ENCODE measurements at places on chromosomes 3 and 15.
A peak's percentile ranks its signal among the peaks of the same experiment; 100 is the strongest.

- no peak for DNase-seq
Observed at GRCh38 chr3:31412832-31413231, 119.9 kb upstream of the STT3B start.

- DNase-seq, result no peak
Observed at GRCh38 chr15:81314378-81314777, 9.6 kb downstream of the STARD5 start.

DNA sequence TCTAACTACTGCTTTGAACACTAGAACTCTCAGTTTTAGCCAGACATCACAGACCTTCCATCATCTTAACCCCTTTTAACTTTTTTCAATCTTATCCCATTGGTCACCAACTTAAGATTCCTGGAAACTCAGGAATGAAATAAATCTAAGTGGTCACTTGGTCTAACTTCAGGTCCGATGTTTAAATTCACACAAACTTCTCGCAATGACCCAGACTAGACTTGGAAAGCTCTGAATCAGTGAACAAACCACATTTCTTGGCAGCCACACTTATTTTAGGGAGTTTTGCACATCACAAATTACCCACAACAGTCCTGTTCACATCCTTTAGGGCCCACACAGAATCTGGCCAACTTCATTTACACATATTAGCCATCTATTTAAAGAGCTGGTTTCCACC, 118.9 kb downstream of the MAGI1 start:
- DNase-seq, result no peak

GRCh38 chr3:194272861-194273742, 78.0 kb downstream of the CPN2 start:
- peak; percentile 45 for DNase-seq

DNA sequence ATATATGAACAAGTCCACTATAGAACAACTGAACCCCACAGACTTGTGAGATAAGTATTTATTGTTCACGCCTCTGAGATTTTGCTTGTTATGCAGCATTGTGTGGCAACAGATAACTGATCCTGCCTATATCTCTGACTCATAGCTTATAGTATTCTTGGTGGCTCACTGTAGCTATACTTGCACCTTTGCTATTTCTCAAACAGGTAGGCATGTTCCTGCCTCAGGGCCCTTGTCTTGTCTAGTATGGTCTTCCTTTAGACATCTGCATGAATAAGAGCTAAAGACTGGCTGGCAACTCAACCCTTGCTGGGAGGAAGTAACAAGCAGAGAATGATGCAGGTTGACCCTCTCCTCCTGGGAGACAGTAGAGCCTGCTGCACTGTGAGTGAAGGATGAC, 256.1 kb downstream of the CHST2 start:
- no peak for DNase-seq

DNA sequence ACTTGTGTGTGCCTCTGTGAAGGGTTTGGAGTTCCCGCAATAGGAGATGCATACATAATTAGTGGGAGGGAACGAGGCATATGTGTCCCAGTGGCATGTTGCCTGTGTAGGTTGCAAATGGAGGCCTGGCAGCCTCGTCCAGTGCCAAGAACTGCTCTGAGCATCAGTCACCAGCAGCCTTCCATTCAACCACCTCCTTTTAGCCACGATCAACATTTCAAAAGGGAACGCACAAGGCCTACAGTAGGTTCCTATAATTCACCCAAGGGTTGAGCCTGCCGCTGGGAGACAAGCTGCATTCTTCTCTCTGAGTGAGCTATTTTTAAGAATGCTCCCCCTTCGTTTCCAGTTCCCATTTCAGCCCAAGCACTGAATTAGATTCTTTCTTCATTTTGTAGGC, 78.8 kb upstream of the CTNNB1 start:
- no peak for DNase-seq

DNA sequence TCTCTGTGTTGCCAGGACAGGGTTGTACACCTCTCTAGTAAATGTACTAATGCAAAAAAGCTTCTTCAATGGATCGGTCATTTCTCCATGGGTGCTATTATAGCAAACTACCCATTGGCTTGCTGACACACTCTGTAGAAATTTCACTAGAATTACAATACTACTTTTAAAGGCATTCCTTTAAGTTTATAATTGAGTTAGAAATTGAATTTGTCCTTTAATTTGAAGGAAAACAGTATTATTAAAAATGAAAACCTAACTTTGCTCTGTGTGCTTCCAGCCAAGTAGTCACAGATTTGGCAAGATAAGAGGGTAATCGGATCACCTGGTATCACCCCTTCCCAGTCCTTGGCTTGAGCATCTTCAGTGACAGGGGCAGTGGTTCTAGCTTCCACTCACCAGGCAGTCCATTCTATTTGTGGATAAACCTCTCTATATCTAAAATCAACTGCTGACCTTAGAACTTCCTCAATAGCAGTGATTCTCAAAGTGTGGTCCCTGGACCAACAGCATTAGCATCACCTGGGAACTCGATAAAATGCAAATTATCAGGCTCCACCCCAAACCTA, 93.2 kb downstream of the GHSR start:
- DNase-seq, result no peak

- no peak for DNase-seq
Observed at GRCh38 chr3:186417791-186418190, 55.8 kb upstream of the DGKG start.

GRCh38 chr3:49351521-49352011, 6.6 kb downstream of the GPX1 start:
- no peak for DNase-seq

DNA sequence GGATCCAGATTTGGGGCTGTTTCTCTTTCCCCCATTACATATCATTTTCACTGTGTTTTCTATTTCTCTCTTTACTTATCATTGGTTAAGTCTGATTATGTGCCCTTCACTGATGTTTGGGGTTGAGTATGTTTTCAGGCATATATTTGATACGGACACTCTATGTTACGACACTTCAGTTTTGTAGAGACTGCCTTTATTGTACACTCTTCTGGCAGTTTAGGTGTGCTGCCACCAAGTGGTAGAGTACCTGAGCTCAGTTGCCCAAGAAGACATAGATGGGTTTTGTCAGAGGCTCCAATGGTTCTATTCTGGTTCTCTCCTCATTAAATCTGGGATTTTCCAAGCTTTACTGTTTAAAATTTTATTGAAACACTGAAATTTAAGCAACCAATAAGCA, 255.0 kb upstream of the ROPN1 start:
- DNase-seq, result no peak

- DNase-seq, result no peak
Observed at GRCh38 chr3:36244728-36245127, 135.6 kb upstream of the STAC start.

- no peak for DNase-seq
Observed at GRCh38 chr3:10955711-10956453, 36.7 kb upstream of the SLC6A1 start.

DNA sequence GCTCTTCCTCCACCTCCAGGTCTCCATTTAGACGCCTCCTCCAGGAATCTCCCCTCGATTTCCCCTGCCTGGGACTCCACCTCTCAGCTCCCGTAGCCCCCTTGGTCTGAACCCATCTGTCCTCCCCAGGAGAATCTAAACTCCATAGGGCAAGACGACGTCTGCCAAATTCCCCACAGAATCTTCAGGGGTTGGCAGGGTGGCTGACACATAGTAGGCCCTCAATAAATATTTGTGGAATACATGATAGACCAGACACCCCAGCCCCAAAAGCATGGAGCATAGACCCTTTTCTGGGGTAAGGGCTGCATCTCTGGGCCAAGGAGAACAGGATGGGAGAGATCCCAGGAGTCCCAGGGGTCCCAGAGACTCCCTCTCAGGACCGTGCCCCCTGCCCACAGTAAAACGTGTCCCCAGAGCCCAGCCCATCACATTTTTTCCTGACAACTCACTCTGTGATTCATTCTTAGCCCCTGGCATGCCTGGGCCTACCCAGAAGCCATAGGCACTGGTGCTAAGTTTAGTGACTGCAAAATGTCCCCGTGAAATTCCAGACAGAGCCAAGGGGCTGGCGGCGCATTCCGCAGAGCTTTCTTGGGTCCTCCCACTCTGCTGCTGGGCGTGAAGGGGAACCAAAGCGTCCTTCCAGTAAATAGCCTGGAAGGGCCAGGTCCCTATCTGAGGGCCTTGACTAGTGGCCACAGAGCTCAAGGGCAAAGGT, 78.0 kb upstream of the SLC6A6 start:
- DNase-seq, result no peak

Measured in ecto neural progenitor cell (in vitro differentiated cells).